Activated CD8-positive, alpha-beta memory T cell treated with anti-CD3 and anti-CD28 coated beads for 4 hours (primary cell): ENCODE measurements at places on chromosomes 3 and 15.

DNA sequence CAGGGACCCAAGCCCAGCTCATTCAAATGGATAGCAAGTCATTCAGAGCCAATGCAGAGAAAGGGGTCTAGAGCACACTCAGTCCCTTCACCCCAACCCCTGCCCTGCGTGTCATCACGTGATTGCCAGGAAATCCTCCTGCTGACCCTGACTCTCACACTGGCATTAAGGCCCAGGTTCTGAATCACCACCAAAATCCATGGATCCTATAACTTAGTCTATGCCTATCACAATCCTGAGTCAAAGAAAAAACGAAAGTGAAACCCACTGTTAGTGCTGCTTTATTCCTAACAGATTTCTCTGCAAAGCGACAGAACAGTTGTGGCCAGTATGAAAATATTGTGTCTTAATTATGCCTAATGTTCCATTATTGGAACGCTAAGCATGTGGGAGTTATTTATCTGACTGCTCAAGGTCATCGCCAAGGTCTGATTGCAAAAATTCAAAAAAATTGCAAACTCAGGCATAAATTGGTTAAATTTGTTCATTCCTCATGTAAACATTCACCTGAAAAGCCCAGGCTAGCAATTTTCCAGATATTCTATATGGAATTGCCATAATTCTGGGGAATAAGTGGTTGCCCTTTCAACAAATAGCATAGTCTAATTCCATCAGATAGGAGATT is 108.7 kb upstream of the EIF1B start:
- DNase-seq: no peak

DNA sequence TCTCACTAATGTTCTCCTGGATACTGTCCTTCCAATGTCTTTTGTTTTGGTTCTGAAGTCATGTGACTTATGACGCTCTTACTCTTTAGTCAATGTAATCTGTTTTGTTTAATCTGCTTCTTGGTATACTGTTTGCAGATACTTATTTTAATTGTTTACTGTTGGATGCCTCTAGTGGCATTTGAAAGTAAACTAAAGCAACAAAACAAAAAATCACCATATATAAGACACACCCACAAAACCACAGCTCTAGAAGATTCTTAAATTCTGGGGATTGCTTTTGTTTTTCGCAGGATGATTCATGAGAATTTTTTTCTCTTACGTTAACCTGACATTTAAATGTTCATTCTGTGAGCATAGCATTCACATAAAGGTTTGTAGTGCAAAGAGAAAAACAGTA is 16.8 kb downstream of the SLC25A26 start:
- DNase-seq: no peak

GRCh38 chr15:60960517-60960916 is 268.6 kb downstream of the RORA start:
- no peak for DNase-seq

GRCh38 chr3:71185733-71186455 is 397.6 kb downstream of the FOXP1 start:
- DNase-seq: peak; percentile 11

- no peak for DNase-seq
These were observed 514.3 kb upstream of the PPP2R3A start for GRCh38 chr3:135451037-135451785.

DNA sequence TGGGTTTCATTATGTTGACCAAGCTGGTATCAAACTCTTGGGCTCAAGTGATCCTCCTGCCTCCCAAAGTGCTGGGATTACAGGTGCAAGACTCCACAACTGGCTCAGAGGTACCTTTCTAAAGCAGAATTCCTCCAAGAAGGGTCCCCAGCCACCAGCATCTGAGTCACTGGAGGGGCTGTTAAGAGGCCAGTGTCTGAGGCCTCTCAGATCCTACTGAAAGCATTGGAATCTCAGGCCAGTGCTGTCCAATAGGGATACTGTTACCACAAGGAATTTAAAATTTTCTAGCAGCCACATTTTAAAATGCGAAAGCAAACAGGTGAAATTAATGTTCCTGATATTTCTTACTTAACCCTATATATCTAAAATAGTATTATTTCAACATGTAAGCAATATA is 1.3 kb downstream of the CAV3 start:
- DNase-seq: no peak

DNA sequence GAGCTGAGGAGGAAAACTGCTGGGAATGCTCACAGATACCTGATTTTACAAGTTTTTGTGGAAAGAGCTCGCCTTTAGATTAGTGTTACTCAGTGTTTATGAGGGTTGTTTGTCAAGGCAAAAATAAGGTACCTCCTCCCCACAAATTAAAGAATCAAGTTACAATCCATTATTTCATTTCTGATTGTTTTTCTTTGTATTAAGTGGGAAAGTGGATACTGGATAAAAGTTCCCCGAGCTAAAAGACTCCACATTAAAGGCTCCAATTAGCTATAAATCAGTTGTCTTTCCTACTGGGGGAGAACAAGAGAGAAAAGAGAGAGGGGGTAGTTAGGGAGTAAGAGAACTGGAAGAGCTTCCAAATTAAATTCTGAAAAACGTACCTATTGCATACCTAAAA is 1.9 kb downstream of the ALDH1A2 start:
- no peak for DNase-seq

DNA sequence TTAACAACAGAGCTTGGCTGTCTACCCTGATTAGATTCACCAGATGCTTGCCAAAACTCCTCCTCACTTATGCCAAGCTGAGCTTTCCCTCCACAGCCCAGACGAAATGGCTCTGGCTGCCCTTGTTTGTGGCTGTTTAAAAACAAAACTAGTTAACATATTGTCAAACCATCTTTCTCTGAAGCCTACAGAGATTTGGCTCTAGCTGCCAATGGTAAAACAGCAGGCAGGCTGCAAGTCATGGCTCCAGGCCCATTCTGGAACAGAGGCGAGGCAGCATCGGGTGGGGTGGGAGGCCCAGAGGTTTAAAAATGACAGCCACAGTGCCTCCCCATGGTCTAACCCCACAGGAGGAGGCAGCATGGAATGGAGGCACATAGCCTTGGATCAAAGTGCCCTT is 75.9 kb downstream of the SCN5A start:
- no peak for DNase-seq

GRCh38 chr3:127070776-127071175 is 87.9 kb downstream of the PLXNA1 start:
- no peak for DNase-seq

DNA sequence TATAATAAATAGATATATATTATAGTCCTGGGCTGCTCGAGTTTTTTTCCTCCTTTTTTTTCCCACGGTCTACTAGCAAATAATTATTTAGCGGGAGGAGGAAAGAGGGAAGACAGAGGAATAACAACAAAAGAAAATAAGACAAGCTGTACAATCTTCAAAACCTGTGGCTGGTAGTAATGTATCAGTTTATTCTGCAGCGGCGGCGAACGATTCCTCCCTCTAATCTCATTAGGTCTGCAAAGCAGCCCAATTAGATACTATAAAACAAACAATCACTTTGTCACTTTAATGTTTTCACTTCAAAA is 390 bp upstream of the TLE3 start:
- DNase-seq: no peak

- DNase-seq: no peak
These were observed 32.8 kb downstream of the BDH1 start for GRCh38 chr3:197522881-197523441.

DNA sequence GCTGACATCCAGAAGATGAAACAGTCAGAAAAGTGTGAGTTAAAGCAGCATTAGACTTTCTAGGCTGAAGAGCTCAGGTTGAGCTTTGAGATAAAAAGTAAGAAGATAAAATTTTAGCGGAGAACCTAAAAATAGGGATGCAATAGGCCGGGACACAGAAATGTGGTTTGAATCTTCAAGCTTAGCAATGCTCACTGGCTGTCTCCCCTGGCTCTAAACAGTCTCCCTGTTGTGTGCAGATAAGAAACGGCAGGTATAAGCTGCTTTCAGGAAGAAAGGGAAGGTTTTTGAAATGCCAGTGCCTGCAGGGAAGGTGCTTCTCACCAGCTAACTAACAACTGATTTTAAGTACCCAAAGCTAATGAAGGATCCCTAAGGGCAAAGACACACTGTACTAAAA is 718.7 kb upstream of the SGO1 start:
- DNase-seq: no peak

DNA sequence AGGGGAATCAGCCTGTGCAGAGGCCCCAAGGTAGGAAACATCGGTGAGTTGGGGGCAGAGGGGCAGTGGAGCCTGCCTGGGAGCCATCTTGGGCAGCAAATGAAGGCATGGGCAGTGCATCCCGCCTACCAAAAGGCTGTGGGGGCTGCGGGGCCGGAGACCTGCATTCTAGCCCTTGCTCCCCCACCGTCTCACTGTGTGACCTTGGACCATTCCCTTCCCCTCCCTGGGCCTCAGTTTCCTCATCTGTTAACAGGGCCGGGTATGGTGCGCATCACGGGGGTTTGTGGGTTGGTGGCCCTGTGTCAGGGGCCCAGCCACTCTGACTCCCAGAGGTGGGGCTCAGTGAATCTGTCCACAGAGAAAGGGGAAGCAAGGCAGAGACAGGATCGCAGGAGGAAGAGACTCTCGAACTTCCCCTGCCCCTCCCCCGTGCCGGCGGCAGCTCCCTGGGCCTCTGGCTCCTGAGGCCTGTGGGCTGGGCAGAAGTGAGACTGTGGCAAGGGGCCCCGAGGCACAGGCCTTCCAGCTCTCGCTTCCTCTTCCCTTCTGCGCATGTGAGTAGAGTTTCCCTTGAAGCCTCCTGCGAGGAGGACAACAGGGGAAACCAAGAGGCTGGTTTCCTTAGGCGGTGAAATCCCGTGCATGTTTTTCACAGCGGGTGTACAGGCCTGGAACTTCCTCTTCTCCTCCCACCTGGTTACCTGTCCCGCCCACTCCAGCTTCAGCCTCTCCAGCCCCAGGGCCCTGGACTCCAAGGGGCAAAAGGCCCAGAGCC is 42.9 kb downstream of the IDH2 start:
- DNase-seq: peak; percentile 36

DNA sequence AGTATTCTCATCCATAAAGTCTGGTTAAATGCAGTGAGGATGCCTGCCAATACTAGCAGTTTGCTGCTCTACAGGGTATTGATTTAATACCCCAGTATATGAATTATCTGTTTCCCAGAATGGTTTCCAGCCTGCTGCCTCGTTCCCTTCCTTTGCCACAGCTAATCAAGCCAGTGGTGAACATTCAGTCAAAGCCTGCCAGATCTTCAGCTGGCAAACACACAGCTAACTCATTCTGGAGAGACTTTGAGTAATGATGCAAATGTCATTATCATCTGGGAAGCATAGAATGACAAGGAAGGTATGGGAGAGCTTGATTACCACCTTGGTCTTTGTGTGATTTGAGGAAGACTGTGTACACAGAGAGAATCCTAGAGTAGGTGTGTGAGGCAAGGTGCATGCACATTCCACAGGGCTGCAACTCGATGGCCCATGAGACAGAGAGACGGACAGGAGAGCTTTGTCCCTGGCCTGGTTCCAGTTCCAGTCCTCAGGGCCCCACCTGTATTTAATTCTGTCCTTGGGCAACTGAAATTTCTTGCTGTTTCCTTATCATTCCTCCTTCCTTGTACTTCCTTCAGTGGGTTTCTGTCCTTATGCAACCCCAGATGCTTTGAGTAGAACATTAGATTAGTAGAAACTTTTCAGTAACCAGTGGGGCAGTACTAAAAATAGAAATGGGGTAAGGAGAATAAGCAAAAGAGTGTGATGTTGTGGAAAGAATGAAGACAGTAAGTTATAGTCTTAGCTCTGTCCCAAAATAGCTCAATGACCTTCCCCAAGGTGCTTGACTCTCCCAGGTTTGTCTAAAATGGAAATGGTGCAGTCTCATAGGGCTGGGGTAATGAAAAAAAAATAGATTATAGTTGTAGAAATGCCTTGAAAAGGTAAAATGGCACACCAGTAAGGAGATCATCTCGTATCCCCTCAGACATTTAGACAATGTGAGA is 72.5 kb downstream of the MITF start:
- DNase-seq: no peak

GRCh38 chr3:129560911-129561594 is 18.1 kb downstream of the H1-8 start:
- DNase-seq: no peak

- no peak for DNase-seq
These were observed 23.2 kb downstream of the CRABP1 start for GRCh38 chr15:78363381-78363734.

DNA sequence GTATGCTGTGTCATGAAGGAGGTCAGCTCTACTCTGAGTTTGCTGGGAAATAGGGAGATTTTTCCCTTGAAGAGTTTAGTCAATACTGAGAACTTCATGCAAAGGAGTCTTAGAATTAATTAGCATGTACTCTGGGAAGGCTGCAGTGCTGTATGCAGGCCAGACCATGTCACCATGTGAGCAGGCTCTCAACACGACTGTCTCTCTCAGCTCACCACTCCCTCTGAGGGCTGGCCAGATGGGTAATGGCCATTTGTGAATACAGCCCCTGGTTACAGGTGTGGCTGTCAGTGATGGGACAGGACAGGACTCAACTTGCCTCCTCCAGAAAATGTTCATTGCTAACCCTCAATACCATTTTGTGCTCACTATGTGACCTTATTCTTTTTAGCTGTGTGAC is 5.1 kb upstream of the CERS3 start:
- no peak for DNase-seq

DNA sequence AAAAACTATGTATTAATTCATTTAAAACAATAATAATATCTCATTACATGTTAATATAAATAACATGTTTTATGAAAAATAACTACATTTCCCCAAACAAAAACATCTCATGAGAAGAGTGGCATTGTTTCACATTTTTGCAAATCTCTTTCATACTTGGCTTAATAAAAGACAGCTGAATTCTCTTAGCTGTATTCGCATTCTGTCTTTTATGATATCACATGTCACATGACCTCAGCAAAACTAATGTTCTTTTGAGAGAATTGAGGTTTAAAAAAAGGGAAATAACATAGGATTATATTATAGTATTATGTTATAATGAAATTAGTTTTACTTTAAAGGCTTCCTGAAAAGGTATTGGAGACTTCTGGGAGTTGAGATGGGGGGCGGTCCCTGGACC is 48.4 kb upstream of the SPPL2A start:
- DNase-seq: no peak

DNA sequence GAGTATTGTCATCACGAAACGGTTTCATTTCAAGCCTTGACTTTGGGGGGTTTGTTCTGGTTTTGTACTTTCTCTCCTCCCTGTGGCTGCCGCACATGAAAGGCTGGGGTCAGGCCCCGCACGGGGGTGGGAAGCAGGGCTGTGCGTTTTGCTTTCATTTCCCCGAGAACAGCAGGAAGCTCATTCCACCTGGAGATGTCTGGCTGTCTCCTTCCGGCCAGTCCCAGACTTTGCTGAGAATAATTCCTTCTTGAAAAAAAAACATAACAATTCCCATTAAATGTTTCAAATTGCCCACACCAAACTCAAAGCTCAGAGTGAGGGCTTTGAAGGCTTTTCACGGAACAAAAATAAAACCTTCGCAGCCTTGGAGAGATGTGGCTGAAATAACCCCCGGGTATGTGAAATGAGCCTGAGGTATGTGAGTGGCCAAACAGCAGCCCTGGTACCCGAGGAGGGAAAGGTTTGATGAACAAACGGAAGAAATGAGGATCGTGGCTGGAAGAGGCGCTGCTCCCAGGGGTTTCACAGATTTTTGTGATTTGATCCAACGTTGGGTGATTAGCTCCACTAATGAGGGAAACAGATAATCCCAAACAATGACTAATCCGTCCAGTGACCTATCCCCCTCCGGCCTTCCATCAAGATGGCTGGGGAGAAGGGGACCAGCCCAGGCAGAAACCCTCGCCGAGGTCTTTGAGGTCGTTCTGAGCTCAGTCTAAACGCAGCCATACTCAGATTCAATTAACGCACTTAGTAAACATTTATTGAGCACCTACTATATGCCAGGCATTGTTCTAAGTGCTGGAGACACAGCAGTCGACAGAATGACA is 126.9 kb upstream of the MEF2A start:
- DNase-seq: peak; percentile 22
